SK-N-SH treated with all-trans-retinoic acid at 6 μM for 48 hours (cell line): ENCODE measurements at places on chromosomes 12 and 14.

- no peak for ATAC-seq
Observed at GRCh38 chr12:68367116-68367515, 35.0 kb upstream of the MDM1 start.

- ATAC-seq, result no peak
Observed at GRCh38 chr12:106239951-106240335, 7.9 kb downstream of the CKAP4 start.

DNA sequence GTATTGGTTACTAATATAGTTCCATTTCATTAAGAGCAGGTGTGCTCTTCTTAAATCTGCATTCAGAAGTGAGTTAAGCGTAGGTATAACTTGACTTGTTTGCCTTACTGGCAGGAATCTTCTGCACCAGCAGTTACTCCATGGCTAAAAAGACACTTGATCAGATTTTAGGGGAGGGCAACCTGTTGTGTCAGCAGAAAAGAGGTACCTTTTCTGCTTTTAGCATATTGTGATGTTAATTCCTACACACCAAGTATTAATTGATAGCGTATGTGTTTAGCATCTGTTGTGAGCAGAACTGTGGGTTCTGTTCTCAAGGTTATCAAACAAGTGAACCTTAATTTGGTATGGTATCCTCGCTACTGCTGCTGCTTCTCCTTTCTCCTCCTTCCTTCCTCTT, 38.3 kb downstream of the TTLL5 start:
- no peak for ATAC-seq

- no peak for ATAC-seq
Observed at GRCh38 chr14:33700052-33700451, 250.8 kb downstream of the EGLN3 start.

DNA sequence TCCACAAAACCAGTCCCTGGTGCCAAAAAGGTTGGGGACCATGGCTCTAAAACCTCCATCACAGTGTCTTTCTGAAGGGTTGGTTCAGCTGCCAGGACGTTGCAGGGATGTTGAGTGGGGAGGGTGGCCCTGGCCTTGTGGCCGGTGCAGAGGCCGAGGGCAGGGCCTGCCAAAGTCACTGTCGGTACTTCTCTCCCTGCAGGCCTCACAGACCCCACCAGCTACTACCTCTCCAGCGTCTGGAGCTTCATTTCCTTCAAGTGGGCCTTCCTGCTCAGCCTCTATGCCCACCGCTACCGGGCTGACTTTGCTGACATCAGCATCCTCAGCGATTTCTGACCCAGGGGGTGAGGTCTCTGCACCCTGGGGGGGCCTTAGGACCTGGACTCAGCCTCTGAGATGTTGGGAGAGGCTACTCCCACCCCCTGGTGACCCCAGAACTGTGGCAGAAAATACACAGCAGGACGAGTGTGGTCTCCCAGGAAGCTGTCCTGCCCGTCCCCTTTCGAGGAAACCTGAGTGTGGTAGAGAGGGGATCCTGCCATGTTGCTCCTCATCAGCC, 7.0 kb downstream of the SLC48A1 start:
- ATAC-seq, result peak; percentile 11; the same call in 2 of the 3 replicates

- ATAC-seq, result no peak
Observed at GRCh38 chr12:50778663-50779590, 15.0 kb downstream of the ATF1 start.

DNA sequence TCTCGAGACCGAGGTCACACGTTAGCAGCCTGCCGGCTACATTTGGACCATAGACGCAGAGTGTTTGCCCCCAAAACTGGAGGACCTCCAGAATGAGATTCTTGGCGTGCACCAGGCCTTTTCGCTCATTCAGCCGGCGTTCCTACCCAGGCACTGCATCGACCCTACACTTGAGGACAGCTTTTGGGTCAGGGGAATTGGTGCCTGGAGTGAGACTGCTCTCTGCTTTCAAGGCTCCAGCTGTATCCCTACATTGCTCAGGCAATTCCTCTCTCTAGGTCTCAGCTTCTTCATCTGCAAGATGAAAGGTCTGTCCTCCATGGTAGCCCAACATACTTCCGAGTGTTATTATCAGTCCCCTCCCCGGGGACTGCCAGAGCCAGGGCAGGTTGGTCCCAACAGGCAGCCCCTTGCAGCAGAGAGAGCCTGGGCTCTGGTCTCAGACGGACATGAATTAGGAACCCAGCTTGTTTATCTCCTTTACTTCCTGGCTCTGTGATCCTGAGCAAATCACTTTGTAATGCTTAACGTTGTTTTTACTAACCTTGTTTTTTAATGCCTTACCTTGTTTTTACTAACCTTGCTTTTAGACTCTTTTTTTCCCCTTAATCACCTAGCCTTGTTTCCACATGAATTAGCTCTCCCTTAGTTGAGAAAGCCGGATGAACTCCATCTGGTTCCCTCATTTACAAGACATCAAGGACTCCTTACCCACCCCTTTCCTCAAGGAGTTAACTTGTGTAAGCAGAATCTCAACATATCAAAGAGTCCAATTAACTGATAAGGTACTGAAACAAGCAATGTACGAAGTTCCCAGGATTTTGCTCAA, 892 bp downstream of the TCHP start:
- peak; percentile 57 for ATAC-seq

- ATAC-seq, result no peak
Observed at GRCh38 chr12:79441534-79441933, 249.2 kb downstream of the PAWR start.

DNA sequence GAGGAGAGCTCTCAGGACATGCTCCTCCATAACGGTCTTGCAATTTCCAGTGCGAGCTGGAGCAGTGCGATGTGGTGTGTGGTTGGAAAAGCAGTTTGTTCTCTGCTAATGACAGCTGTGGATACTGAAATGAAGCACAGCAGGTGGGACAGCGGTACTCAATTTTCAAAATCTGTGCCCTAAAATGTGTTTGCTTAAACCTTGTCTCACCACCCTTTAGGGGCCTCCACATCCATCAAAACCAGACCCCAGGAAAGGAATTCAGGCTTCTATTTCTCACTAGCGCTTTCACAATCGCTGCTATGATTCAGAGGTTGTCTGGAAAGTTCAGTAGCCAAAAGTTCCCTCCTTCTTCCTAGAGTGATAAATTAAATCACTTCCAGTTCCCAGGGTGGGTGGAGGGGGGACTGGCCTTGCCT, 440.8 kb downstream of the EGLN3 start:
- peak; percentile 48 for ATAC-seq

DNA sequence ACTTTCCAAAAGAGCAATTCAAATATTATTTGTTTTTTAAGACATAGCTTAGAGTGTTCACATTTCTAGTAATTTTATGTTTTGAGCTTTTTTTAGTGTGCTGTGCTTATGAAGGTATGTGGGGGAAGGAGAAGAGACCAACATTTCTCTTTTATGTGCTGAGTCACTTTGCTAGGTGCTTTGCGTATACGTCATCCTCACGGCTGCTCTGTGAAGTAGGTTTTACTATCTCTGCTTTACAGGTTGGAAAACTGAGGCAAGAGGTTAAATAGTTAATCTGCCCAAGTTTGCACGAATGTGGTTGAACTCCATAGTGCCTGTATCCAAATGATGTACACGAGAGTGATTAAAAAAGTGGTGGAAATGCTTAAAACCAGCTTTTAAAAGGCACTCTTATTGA, 75.9 kb downstream of the AEBP2 start:
- ATAC-seq, result no peak

DNA sequence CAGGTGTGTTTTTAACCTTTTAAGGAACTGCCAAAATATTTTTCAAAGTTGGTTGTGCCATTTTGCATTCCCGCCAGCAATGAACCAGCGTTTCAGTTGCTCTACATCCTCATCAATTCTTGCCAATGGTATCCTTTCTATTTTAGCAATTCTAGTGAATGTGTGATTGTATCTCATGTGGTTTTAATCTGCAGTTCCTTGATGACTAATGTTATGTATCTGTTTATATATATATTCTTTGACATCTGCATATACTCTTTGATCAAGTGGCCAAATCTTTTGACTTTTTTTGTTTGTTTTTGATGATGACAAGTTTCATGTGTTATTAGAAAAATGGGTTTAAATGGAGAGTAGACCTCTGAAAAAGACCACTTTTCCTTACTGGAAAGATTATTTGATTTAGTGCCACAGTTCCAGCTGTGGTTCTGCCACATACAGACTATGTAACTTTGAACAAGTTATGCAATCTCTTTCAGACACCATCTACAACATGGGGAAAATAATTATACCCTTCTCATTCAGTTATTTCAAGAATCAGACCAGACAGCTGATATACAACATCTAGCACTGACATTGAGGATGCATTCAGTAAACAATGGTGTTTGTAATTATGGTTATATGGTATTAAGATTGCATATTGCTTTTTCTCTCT, 146.3 kb upstream of the CNOT2 start:
- ATAC-seq, result no peak

- peak; percentile 70 for ATAC-seq
Observed at GRCh38 chr12:76685246-76685678, 78.7 kb upstream of the ZDHHC17 start.

DNA sequence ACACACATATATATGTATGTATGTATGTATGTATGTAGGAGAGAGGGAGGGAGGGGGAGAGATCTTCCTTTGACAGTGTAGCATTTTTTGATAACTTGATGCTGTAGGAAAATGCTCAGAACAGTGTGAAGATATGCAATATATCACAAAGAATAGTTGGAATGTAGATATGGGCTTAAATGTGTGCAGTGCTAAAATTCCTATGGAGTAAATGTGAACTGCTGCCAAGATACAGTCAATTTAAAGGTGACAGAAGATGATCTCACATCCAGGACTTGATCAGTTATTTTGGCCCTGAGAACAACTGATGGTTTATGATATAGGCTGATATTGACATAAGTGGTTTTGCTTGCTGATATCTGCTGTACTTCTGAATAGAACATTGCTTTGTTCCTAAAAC, 84.2 kb downstream of the DAAM1 start:
- ATAC-seq, result no peak

DNA sequence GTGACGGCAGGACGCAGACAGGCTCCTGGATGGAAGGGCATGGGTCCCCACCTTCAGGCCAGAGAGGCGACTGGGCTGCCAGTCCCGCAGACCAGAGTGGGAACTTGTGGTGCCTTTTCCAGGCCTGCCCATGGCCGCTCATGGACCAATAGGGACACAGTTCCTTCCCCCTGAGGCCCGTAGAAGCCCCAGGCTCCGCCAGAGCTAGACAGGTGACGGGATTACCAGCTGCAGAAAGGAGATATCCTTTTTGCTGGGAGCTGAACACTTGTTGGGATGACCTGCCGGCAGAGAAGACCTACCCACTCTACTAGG, 73.6 kb upstream of the RASSF8 start:
- ATAC-seq, result no peak

DNA sequence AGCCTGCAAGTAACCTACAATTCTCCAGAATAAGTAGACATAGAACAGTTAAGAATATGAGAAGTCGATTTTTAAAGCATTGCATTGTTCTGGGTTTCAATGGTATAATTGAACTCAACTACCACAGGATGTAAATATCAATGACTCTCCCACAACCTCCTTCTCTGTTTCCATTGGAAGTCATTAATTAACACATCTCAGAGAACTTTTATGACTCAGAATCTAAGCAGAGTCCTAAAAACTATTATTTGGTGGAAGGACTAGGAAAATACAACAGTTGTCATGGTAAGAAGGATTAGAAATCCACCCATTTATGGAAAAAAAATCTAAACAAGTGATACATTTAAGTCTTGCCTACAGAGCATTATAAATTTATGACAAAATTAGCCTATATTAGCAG, 21.1 kb upstream of the CPNE8 start:
- no peak for ATAC-seq

DNA sequence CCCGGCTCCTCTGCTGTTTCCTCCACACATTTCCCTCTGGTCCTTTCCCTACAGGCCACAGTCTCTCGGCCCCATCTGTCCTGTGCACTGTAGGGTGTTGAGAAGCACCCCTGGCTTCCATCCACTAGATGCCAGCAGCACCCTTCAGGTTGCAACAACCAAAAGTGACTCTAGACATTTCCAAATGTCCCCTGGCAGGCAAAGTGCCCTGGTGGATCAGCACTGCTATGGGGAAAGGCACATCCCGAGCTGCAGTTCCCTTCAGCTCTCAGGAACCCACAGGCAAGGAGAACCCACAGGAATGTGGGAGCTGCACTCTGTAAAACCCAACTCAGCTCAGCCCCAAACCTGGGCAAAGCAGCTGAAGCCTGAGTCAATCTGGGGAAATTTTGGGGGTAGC, 77.0 kb downstream of the RBM19 start:
- ATAC-seq, result peak; percentile 55

GRCh38 chr12:16586350-16587109, 19.4 kb downstream of the LMO3 start:
- ATAC-seq, result no peak

DNA sequence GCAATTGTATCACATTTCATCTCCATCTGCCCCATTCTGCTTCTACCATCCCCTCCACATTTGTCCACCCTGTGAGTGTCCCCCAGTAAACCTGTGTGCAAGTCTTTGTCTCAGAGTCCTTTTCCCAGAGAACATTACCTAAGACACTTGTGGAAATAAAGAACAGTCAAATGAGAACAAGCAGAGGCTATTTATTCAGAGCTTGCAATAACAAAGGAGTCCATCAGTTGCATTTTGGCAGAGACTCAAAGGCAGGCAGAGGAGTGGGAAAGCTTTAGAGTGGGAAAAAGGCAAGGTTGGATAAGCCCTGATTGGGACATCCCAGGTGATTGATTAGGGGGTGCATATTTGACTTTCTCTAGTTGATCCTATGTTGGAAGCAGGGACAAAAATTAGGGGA, 18.2 kb upstream of the PPFIBP1 start:
- ATAC-seq, result peak; percentile 39

GRCh38 chr14:71355324-71356201, 448.3 kb downstream of the PCNX1 start:
- ATAC-seq, result peak; percentile 80

- ATAC-seq, result no peak
Observed at GRCh38 chr14:96104469-96105057, 65.4 kb downstream of the C14orf132 start.

- ATAC-seq, result no peak
Observed at GRCh38 chr12:75739912-75740311, 228.5 kb upstream of the KRR1 start.

- no peak for ATAC-seq
Observed at GRCh38 chr12:54401119-54401518, 16.6 kb upstream of the ZNF385A start.

DNA sequence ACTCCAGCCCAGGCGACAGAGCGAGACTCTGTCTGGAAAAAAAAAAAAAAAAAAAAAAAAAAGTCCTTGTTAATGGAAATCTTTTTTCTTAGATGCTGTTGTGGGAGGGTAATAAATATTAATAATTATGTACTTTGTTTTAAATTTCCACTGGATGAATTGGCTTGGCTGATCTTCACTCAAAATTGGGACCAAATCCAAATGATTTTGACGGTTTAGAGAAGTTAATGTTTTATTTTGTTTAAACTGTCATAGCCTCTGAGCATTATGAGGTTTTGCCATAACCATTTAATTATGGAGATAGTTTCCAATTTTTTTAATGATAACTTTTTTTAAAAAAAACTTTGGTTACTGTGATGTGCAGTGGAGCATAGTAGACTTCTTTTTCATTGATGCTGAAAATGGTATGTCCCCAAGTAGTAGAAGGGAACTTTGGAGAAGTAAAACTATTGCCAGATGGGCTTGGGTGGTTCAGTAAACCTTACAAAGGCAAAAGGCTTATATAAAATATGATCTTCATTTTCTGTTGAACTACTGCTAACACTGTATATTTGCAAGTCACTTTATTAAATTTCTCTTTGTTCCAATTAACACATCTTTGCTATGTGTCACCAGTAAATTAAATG, 3.9 kb upstream of the PMCH start:
- ATAC-seq, result no peak

GRCh38 chr12:122126713-122127597, 47.1 kb downstream of the IL31 start:
- peak; percentile 19; the same call in 1 of the 3 replicates for ATAC-seq
